ENCODE measurements at places on chromosomes 3 and 15. TPM values are rescaled to one million over a fixed set of nuclear protein-coding genes. Genes with fewer than 3 reads are reported as not detected.
A peak's percentile ranks its signal among the peaks of the same experiment; 100 is the strongest.

Gene KBTBD12
- not detected for total RNA-seq

Gene SLC28A1
- total RNA-seq = not detected

Gene MCF2L2
- 3.4 TPM for total RNA-seq

Gene CSPG5
- 0.93 TPM for total RNA-seq

Gene DUOXA2
- total RNA-seq = not detected

GRCh38 chr3:125076464-125076863 is 20.7 kb upstream of the HEG1 start:
- DNase-seq = no peak

DNA sequence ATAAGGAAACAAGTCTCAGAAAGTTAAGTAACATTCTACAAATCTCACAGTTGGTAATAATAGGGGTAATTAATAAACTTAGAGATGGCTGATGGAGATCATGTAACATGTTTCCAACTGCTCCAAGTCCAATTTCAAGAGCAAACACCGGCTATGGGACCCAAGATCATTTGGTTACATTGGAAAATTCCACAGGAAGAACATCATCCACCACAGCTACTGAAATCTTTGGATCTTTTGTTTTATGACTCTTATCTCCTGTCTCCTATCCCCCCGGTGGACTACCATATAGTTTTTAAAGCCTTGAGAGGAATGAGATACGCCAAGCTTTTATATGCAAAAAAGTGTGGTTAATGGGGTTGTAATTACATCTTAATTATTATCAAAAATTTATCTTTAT is 216.1 kb downstream of the WNT5A start:
- peak; percentile 47 for DNase-seq

- no peak for DNase-seq
These were observed 12.6 kb downstream of the CEP152 start for GRCh38 chr15:48798319-48798718.

GRCh38 chr3:27565201-27565852 is 81.1 kb upstream of the SLC4A7 start:
- peak; percentile 27 for DNase-seq

- DNase-seq = no peak
These were observed 112.3 kb downstream of the NR1I2 start for GRCh38 chr3:119894195-119894594.

DNA sequence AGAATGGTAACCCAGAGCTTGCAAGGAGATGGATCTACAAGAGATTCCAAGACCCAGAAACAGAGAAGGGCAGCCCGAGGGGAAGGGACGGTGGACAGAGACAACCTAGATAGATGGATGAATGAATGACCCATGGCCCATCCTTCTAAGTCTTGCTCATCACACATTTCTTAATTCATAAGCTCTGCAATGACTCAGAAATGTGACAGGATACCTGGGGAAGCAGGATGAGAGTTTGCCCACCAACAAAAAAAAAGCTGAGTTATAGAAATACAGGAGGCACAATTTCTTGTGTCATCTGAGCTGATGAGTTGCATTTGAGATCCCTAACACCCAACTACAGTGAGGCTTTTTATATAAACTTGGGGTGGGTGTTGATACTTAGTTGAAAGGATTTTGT is 76.6 kb downstream of the CNTN3 start:
- DNase-seq = peak; percentile 60

GRCh38 chr3:15289661-15290060 is 42.7 kb downstream of the SH3BP5 start:
- DNase-seq = no peak

DNA sequence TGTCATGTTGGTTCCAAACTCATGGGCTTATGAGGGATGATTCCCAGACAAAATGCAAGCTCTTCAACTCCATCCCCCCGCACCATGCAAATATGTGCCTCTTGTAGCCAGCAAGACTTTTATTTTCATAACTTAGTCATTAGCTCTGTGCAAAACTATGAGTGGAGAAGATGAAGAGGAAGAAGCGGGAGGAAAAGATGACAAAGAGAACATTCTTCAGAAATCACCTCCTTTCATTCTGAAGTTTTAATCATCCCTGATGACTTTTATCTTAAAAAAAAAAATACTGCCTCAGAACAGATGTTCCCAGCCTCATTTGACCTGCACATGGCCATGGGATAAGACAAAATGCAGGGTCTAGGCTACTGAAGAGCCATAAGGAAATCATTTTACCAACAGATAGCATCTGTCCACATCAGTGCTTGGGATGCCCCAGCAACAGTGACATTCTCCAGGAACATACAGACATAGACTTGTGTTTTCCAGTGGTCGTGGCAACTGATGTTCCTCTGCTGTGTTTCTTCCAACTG is 145.5 kb downstream of the WNT5A start:
- peak; percentile 26 for DNase-seq

DNA sequence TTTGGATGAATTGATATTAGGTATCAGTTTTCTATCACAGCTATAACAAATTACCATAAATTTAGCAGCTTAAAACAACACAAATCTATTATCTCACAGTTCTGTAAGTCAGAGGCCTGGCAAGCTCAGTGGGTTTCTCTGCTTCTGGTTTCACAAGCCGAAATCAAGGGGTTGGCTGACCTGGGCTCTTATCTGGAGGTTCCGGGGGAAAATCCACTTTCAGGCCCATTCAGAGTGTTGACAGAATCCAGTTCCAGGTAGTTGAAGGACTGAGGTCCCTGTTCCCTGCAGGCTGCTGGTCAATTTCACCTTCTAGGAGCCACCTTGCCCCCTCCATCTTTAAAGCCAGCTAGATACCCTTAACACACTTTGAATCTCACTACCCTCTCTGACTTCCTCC is 11.1 kb upstream of the HHATL start:
- DNase-seq = no peak

GRCh38 chr3:184513276-184514170 is 48.1 kb upstream of the EPHB3 start:
- DNase-seq = peak; percentile 70

- DNase-seq = no peak
These were observed 435.9 kb downstream of the NR2F2 start for GRCh38 chr15:96766366-96766765.

DNA sequence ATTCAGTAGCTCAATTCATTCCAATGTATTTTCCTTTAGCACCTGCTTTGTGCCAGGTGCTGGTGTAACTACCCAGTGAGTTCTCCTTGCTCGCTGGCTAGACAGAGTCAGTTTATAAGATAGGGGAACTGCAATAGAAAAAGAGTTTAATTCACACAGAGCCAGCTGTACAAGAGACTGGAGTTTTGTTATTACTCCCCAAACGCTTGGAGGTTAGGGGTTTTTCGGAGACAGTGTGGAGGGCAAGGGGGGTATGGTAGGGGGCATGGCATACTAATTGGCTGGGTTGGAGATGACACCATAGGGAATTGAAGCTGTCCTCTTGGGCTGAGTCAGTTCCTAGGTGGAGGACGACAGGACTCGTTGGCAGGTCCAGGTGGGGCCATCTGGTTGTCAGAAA is 5.4 kb upstream of the CFAP91 start:
- no peak for DNase-seq

GRCh38 chr3:139124197-139124596 is 79.5 kb upstream of the PRR23C start:
- DNase-seq = no peak

- no peak for DNase-seq
These were observed 521.5 kb upstream of the PPP2R3A start for GRCh38 chr3:135444058-135444457.
